ENCODE measurements at places on chromosomes 1 and 21. TPM values are rescaled to one million over a fixed set of nuclear protein-coding genes. Genes with fewer than 3 reads are reported as not detected.

DNA sequence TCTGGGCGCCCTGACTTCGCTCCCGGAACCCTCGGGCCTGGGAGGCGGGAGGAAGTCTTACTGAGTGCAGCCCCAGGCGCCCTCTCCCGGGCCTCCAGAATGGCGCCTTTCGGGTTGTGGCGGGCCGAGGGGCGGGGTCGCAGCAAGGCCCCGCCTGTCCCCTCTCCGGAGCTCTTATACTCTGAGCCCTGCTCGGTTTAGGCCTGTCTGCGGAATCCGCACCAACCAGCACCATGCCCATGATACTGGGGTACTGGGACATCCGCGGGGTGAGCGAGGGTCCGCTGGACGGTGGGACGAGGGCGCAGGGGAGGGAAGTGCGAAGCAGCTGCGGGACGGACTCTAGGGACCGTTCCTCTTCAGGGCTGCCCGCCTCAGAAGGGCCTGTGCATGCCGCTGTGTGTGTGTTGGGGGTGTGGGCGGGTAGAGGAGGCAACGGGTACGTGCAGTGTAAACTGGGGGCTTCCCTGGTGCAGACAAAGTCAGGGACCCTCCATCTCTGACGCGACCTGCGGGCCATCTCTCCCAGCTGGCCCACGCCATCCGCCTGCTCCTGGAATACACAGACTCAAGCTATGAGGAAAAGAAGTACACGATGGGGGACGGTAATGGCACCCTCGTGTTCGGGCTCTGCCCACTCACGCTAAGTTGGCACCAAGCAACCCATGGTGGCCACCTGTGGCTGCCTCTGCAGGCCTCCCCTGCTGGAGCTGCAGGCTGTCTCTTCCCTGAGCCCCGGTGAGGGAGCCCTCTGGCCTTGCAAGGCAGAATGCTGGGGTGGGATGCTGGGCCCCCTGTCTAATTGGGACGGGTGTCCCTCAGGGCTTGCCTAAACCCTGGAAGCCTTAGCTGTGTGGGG lies at the start of gene GSTM1:
TSS of gene GSTM1 (plus strand) at position 177 of the 859 bp plus-strand sequence. CDS start at position 234, 57 bp downstream.
- no peaks in the 10 kb centered on the region for H3K36me3 ChIP-seq
- no peak within 1 kb of the TSS for H3K4me3 ChIP-seq
- no peaks in the 10 kb centered on the region for H3K4me1 ChIP-seq
- no peak for DNase-seq
- peak within 1 kb of the TSS; percentile 70 for H3K27ac ChIP-seq
- H3K27me3 ChIP-seq, result no peaks in the 10 kb centered on the region

GRCh38 chr1:41812051-41812450 lies 106.7 kb downstream of the HIVEP3 start:
- no peaks in the 10 kb centered on the region for H3K36me3 ChIP-seq
- H3K27me3 ChIP-seq, result no peaks in the 10 kb centered on the region
- H3K4me1 ChIP-seq, result peaks cover 28% of the 10 kb centered on the region
- H3K27ac ChIP-seq, result no peak overlapping the region
- peak; percentile 39 for DNase-seq
- H3K4me3 ChIP-seq, result no peak overlapping the region

The LCE3E gene
- not detected for total RNA-seq

The S100A2 gene
- not detected for total RNA-seq

DNA sequence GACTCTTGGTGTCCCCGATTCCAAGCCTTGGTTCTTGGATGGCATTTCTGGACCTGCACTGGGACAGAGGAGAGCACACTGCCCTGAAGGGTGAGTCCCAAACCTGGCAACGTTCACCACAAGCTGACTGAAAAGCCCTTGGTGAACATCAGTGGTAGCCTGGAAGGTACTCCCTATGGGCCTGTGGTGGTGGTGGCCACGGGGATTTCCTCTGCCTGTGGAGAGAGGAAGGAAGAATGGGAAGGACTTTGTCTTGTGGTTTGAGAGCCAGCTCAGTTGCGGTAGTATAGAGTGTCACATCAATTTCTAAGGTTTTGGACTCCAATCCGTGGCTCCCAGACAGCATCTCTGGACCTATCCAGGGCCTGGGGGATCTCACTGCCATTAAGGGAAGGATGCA lies 50.7 kb downstream of the DNAH14 start:
- H3K27me3 ChIP-seq, result no peaks in the 10 kb centered on the region
- no peak overlapping the region for H3K27ac ChIP-seq
- no peak for DNase-seq
- no peak overlapping the region for H3K4me3 ChIP-seq

DNA sequence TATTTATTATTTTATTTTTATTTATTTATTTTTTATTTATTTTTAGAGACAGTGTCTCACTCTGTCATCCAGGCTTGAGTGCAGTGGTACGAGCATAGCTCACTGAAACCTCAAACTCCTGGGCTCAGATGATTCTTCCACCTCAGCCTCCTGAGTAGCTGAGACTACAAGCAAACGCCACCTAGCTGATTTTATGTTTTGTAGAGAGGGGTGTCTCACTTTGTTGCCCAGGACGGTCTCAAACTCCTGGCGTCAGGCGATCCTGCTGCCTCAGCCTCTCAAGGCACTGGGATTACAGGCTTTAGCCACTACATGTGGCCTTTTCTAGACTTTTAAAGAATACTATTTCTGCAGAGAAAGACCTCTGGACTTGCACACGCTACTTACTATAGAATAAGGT lies 61.3 kb upstream of the C1orf53 start:
- no peak overlapping the region for H3K27ac ChIP-seq
- H3K4me3 ChIP-seq, result no peak overlapping the region
- H3K27me3 ChIP-seq, result peaks cover 3% of the 10 kb centered on the region
- no peak for DNase-seq
- no peaks in the 10 kb centered on the region for H3K4me1 ChIP-seq

DNA sequence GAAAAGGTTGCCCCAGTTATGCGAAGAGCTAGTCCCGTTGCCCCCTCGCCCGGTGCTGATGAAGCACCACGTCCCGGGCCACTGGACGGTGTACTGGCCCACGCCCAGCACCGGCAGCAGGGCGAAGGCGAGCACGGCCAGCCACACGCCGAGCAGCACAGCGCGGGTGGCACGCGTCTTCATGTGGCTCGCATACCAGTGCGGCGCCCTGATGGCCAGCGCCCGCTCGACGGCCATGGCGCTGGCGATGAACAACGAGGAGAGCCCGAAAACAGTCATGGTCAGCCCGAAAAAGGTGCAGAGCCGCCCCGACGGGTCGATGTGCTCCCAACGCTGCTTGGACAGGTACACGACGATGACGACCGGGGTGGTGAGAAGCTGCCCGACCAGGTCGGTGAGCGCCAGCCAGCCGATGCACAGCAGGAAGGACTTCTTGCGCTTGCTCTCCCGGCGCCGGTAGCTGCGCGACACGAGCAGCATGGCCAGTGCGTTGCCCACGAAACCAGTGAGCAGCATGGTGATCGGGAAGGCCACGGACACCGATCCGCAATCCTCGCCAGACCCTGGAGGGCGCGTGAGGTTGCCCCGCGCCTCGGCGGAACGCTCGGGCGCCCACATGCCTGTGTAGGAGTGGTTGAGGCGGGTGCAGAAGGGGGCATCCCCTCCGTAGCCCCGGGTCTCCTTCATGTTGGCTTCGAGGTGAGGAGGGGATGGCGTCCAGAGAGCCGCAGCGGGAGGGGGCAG lies 553 bp downstream of the PTGER3 start:
- DNase-seq, result peak; percentile 25
- no peaks in the 10 kb centered on the region for H3K36me3 ChIP-seq
- H3K4me3 ChIP-seq, result peak overlapping the region; percentile 55
- no peaks in the 10 kb centered on the region for H3K4me1 ChIP-seq
- peaks cover 16% of the 10 kb centered on the region for H3K27me3 ChIP-seq

DNA sequence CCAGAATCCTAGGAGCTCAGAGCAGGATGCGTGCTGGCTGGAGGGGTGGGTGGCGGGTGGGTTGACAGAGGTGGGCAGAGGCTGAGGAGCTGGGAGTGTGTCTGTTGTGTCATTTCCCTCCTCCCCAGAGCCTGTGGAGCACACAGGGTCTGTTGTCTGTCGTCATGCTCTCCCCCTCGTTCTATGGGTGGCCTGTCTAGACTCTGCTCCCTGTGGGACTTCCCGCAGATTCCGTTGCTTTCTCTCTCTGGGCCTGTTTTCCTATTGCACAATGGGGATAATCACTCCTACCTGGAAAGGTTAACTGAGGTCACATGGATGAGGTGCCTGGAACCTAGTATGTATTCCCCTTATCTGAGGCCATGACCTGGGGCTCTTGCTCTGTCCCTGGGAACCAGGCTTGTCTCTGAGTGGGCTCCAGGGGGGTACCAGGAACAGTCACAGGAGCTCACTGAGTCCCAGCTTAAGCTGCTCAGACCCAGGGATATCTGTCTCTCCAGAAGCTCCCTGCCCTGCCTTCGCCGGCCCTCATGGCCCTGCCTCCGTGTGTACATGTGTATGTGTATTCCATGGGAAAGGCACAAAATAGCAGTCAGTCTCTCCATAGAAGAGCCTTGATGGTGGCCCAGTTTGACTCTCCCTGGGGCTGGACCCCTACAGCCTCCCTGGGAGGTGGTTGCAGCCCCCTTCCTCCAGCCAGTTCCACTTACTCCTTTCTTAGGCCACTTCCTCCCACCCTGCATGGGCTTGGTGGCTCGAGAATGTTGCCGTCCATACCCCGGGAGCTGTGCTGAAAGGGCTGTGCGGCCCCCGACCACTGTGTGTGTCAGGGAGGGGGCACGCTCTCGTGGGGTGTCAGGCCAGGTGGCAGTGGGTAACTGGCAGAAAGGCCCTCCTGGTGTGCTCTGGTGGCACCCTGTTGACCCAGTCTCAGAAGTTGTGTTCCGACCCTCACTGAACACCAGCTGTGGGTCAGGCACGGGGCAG lies 17.9 kb downstream of the PTPRF start:
- no peak overlapping the region for H3K4me3 ChIP-seq
- no peaks in the 10 kb centered on the region for H3K4me1 ChIP-seq
- no peak for DNase-seq
- no peaks in the 10 kb centered on the region for H3K36me3 ChIP-seq
- no peak overlapping the region for H3K27ac ChIP-seq
- no peaks in the 10 kb centered on the region for H3K27me3 ChIP-seq

- no peak overlapping the region for H3K4me3 ChIP-seq
- H3K4me1 ChIP-seq, result peaks cover 3% of the 10 kb centered on the region
- DNase-seq, result no peak
- no peaks in the 10 kb centered on the region for H3K36me3 ChIP-seq
Measured at GRCh38 chr1:84888753-84889152, 4.3 kb downstream of the LPAR3 start.

- no peaks in the 10 kb centered on the region for H3K27me3 ChIP-seq
- no peak overlapping the region for H3K27ac ChIP-seq
- H3K4me1 ChIP-seq, result no peaks in the 10 kb centered on the region
- H3K36me3 ChIP-seq, result no peaks in the 10 kb centered on the region
- no peak for DNase-seq
- no peak overlapping the region for H3K4me3 ChIP-seq
Measured at GRCh38 chr1:56877973-56878372, 23.4 kb downstream of the C8A start.

GRCh38 chr1:20319456-20320220 lies 29.0 kb downstream of the VWA5B1 start:
- no peak overlapping the region for H3K4me3 ChIP-seq
- DNase-seq, result no peak
- no peak overlapping the region for H3K27ac ChIP-seq
- no peaks in the 10 kb centered on the region for H3K4me1 ChIP-seq
- no peaks in the 10 kb centered on the region for H3K36me3 ChIP-seq

GRCh38 chr1:43997295-43997999 lies 6.0 kb downstream of the CCDC24 start:
- no peaks in the 10 kb centered on the region for H3K36me3 ChIP-seq
- DNase-seq, result no peak
- no peak overlapping the region for H3K27ac ChIP-seq
- H3K4me1 ChIP-seq, result peaks cover under 1% of the 10 kb centered on the region

DNA sequence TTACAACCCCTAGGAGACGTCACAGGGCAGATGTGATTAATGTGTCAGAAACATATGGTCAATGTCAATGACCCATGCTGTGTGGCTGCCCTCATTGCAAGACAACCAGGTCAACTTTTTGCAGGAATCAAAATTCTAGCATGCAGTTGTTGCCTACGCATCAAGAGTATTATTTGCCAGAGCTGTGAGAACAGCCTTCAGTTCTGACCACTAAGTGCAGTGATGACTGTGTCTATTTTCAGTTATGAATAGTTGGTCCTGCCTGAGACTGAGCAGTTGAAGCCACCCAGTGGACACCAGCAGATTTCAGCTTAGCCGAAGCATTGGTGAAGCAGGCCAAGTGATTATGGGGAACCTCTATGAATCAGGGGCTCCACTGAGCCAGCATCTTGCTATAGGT lies 47.3 kb downstream of the LYPLAL1 start:
- H3K27ac ChIP-seq, result no peak overlapping the region
- H3K36me3 ChIP-seq, result no peaks in the 10 kb centered on the region
- H3K27me3 ChIP-seq, result no peaks in the 10 kb centered on the region
- H3K4me3 ChIP-seq, result no peak overlapping the region
- no peaks in the 10 kb centered on the region for H3K4me1 ChIP-seq
- DNase-seq, result no peak

The OR14K1 gene
- not detected for total RNA-seq

Measured in naive thymus-derived CD4-positive, alpha-beta T cell (primary cell).